ENCODE measurements at places on chromosomes 2 and 18.

DNA sequence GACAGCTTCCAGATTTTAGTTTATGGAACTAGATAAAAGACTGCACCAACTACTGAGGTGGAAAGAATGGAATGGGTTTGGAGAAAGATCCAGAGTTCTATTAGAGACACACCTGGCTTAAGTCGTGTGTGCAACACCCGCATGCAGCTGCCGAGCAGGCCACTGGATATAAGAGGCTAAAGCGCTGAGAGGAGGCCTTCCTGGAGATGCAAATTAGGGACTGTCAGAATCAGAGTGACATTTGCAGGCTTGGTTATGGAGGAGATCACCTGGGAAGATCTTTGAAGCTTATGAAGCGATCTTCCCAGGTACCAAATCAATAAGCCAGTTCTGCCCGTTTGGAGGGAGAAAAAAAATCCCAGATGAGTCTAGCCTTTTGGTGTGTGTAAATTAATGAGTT is 30.4 kb upstream of the KLHL29 start:
- DNase-seq: no peak

- no peak for DNase-seq
These were observed 258.9 kb downstream of the METTL4 start for GRCh38 chr18:2312440-2312839.

DNA sequence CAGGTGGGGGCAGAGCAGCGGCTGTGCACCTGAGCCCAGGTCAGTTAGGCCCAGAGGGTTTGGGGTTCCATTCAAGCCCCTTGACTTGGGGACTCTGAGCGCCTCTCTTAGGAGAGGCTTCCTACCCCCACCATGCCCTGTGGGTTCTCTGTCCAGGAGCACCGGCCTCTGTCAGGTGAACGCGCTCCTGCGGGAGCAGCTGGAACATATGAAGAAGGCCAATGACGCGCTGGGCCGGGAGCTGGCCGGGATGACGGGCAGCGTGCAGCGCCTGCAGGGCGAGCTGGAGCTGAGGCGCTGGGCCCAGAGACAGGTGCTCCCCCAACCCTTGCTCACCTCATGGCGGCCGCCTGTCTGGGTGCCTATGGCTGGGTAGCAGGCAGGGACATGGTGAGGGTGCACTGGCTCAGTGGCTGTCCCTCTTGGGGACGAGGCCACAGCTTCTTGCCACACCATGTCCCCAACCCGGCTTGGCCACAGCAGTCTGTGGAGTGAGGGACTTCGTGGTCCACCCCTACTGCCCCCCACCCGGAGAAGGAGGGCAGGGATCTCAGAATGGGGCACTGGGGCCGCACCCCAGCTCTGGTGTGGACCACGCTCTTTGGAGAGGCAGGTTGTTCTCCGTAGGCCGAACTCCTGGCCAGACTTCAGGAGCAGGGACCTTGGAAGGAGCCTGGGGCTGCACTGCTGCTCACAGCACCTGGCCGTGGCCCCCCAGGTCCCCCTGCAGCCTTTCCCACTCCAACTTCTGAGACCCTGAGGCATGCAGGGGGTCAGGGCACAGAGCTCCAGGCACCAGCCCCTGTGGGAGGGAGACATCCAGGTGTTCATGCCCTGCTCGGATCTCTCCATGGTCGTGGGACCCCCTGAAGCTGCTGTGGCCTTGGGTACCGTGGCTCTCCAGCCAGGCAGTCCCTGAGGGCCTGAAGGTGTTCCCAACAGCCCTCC is 19.7 kb downstream of the CROCC2 start:
- no peak for DNase-seq

DNA sequence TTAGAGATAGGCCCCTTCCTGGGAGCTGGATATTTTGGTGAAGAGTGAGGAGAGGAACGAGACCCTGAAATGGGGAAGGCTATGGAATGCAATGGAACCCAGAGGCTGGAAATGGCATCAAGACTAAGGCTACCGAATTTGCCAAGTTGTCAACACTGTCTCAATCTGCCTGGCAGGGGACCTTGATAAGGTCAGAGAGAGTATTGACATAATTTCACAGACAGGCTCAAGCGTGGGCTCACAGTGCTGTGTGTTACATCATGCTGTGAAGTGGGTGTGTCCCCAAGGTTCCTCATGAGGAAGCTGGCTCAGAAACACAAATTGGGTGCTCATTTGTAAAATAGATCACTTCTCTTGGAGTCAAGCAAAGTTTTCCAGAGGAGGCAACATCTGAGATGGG is 51.8 kb upstream of the CYRIA start:
- DNase-seq: no peak

GRCh38 chr2:218396688-218397462 is 2.8 kb upstream of the CTDSP1 start:
- no peak for DNase-seq

GRCh38 chr2:64989126-64989981 is at the start of gene SLC1A4:
TSS of gene SLC1A4 (plus strand) at chr2:64989399. CDS start at chr2:64989644, 245 bp downstream.
- no peak for DNase-seq

GRCh38 chr2:85886590-85886989 is 2.2 kb downstream of the ST3GAL5 start:
- no peak for DNase-seq

GRCh38 chr2:194826241-194826640 is 830.8 kb upstream of the SLC39A10 start:
- no peak for DNase-seq

DNA sequence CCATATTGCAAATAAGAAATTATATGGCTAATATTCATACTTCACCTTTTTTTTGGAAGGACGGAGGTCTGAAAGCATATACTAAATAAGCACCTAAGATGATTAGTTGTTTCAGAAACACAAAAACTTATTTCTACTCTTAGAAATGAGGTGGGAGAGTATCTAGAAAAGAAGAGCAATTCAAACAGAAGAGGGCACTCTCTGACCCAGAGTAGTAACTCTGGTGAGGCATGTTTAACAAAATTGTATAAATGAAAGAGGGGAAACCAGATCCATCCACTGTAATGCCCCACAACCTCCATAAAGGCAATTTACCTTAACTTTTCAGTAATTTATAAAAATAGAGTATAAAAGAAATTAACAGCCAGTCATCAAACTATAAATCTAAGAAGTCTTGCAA is 669.6 kb upstream of the VRK2 start:
- DNase-seq: no peak

GRCh38 chr18:79245517-79246001 is 150.2 kb upstream of the NFATC1 start:
- no peak for DNase-seq

GRCh38 chr2:53033411-53033810 is 734.2 kb upstream of the CHAC2 start:
- no peak for DNase-seq
